B cell (primary cell): ENCODE measurements at places on chromosomes 12 and 14.

GRCh38 chr14:84298663-84299195 lies 1231.2 kb upstream of the FLRT2 start:
- H3K4me1 ChIP-seq, result no peaks in the 10 kb centered on the region

GRCh38 chr12:70823182-70823976 lies 97.2 kb downstream of the PTPRR start:
- H3K27ac ChIP-seq, result no peak overlapping the region
- no peak overlapping the region for H3K4me3 ChIP-seq
- no peak for DNase-seq
- H3K27me3 ChIP-seq, result no peaks in the 10 kb centered on the region
- no peaks in the 10 kb centered on the region for H3K4me1 ChIP-seq
- no peaks in the 10 kb centered on the region for H3K36me3 ChIP-seq

GRCh38 chr14:95649230-95649629 lies 37.0 kb upstream of the TCL1B start:
- DNase-seq, result no peak
- H3K27me3 ChIP-seq, result no peaks in the 10 kb centered on the region

DNA sequence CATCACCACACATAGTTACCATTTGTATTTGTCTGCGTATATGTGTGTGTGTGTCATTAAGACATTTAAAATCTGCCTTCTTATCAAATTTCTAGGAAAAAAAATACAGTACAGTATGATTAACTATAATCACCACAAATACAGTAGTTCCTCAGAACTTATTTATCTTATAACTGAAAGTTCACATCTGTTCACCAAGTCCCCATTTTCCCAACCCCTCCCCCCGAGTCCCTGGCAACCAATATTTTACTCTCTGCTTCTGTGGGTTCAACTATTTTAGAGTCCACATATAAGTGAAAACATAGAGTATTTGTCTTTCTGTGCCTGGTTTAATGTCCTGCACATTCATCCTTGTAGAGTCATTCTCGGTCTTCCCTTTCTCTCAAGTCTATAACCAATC lies 12.3 kb downstream of the CAPS2 start:
- no peaks in the 10 kb centered on the region for H3K36me3 ChIP-seq
- no peaks in the 10 kb centered on the region for H3K4me1 ChIP-seq
- H3K27me3 ChIP-seq, result no peaks in the 10 kb centered on the region
- H3K27ac ChIP-seq, result no peak overlapping the region
- no peak overlapping the region for H3K4me3 ChIP-seq

GRCh38 chr12:14714437-14714836 lies 18.0 kb upstream of the GUCY2C start:
- H3K4me1 ChIP-seq, result no peaks in the 10 kb centered on the region
- H3K27ac ChIP-seq, result no peak overlapping the region
- no peak for DNase-seq
- no peaks in the 10 kb centered on the region for H3K36me3 ChIP-seq
- no peak overlapping the region for H3K4me3 ChIP-seq

DNA sequence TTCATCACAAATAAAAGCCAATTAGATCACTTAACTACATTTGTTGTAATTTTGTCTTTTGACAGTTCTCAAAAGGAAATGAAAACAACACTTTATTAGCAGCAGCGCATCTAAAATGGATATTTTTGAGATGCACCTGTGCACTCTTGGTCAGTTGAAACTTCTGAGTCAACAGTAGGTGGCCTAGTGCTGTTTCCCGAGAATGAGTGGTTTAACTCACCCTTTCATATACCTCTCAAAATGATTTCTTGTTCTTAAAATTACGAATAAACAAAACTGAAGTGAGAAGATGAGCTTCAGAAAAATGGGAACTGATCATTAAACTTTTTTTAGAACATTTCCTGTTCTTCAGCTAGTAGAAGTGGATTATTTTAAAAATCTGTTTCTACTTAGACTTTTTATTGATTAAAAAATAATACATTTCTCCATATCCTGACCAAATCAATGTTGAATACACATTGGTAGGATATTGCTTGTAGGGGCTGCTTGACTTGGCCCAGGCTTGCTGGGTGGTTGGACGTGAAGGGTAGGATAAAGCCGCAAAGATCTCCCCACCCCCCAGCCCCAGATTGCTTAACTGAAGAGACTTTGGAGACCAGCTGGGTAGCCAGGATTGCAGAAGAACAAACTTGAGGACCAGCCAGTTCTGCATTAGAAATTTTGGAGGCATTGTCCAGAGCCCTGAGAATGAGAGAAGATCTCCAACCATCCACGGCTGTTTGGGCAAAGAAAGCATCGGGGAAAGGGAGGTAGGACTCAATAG lies 22.3 kb upstream of the STK38L start:
- no peak overlapping the region for H3K4me3 ChIP-seq
- no peaks in the 10 kb centered on the region for H3K36me3 ChIP-seq
- peaks cover 37% of the 10 kb centered on the region for H3K4me1 ChIP-seq
- no peaks in the 10 kb centered on the region for H3K27me3 ChIP-seq

- no peaks in the 10 kb centered on the region for H3K36me3 ChIP-seq
- no peaks in the 10 kb centered on the region for H3K27me3 ChIP-seq
- H3K4me1 ChIP-seq, result peaks cover 42% of the 10 kb centered on the region
- H3K27ac ChIP-seq, result no peak overlapping the region
- H3K4me3 ChIP-seq, result no peak overlapping the region
These were observed 127.8 kb downstream of the GCH1 start for GRCh38 chr14:54774824-54775223.

DNA sequence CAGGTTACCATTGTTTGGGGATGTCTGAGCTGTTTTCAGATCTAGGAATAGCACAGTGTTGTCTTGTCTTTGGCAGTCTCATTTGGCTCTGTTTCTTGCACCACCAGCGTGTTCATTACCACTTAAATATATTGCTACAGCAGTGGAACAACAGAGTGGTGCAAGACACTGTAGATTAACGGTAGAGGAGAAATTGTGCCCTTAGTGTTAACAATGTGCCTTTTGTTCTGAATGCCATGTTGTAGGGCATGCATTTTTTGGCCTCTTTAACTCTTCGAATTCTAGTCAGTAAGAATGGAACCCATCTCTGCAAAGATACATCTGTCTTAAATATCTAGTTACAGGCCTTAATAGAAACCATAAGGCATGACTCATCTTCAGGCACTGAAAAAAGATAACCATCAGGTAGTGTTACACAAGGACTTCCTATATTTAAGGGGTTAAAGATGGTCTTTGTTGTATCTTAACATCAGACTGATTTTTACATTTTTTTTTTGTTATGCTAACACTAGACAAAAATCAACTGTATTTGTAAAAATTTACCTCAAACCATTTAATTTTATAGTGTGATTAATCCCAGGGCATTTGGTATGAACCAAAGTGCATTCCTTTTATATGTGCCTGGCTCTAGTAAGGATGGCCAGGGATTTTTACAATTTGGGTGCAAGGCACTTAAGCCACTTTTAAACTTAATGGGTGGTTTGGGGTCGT lies 12.9 kb downstream of the DYRK2 start:
- DNase-seq, result no peak
- no peaks in the 10 kb centered on the region for H3K4me1 ChIP-seq
- no peaks in the 10 kb centered on the region for H3K27me3 ChIP-seq

DNA sequence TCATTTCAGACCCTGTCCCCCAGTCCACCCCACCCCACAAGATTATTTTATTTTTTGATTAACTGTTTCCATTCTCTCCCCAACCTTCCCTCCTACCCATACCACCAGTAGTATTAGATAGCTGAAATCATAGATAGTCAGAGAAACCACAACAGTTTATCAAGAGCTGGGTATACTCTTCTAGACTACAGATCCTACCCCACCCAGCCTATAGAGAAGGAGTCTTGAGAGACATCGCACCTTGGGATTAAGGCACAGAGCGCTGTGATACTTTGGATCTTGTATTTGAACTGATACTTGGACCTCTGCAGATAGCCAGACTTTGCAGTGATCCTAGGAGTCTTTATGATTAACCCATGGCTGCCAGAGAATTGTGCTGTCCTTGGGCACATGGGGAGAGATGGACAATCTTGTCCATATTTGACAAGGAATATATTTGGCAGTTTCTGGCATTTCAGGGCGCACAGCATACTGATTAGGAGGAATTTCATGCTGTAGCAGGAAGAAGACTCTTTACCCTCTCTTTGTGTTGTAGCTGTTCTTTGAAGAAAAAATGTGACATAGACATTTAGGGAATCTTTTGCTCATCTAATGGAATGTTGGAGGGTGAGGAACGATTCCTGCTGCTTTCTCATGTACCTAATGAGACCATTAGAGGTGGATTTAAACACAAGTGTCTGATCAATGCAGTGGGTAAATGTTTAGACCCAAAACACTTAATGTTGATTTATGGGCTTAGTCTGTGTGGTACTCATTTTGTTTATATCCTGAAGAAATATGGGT lies 982 bp downstream of the RBMS2 start:
- no peak overlapping the region for H3K27ac ChIP-seq
- no peak for DNase-seq
- no peaks in the 10 kb centered on the region for H3K27me3 ChIP-seq
- peaks cover 12% of the 10 kb centered on the region for H3K4me1 ChIP-seq
- H3K36me3 ChIP-seq, result no peaks in the 10 kb centered on the region

GRCh38 chr12:25829192-25829591 lies 129.3 kb upstream of the RASSF8 start:
- no peak for DNase-seq
- no peak overlapping the region for H3K4me3 ChIP-seq
- H3K27ac ChIP-seq, result no peak overlapping the region
- H3K27me3 ChIP-seq, result peaks cover 3% of the 10 kb centered on the region
- H3K4me1 ChIP-seq, result no peaks in the 10 kb centered on the region
- no peaks in the 10 kb centered on the region for H3K36me3 ChIP-seq

DNA sequence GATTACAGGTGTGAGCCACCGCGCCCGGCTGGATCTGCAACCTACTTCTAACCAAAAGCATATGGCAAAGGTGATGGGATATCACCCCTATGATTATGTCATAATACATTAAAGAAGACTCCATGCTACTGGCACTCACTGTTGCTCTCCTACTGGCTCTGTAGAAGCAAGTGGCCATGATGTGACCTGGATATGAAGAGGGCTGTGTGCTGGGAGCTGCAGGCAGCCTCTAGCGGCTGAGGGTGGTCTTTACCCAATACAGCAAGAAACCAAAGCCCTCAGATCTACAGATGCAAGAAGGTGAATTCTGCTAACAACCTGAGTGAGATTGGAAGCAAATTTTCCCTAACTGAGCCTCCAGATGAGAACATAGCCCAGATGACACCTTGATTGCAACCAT lies 34.2 kb upstream of the TRIM9 start:
- no peaks in the 10 kb centered on the region for H3K36me3 ChIP-seq
- no peak for DNase-seq
- no peaks in the 10 kb centered on the region for H3K4me1 ChIP-seq
- H3K4me3 ChIP-seq, result no peak overlapping the region

- DNase-seq, result no peak
- H3K36me3 ChIP-seq, result no peaks in the 10 kb centered on the region
- no peaks in the 10 kb centered on the region for H3K27me3 ChIP-seq
- no peak overlapping the region for H3K4me3 ChIP-seq
These were observed 63.6 kb upstream of the PWP1 start for GRCh38 chr12:107622001-107622400.

GRCh38 chr12:129826273-129826672 lies 77.6 kb downstream of the TMEM132D start:
- no peak overlapping the region for H3K27ac ChIP-seq
- no peaks in the 10 kb centered on the region for H3K4me1 ChIP-seq
- no peaks in the 10 kb centered on the region for H3K27me3 ChIP-seq

GRCh38 chr14:88326352-88327103 lies 3.5 kb upstream of the KCNK10 start:
- no peak overlapping the region for H3K4me3 ChIP-seq
- DNase-seq, result no peak
- no peak overlapping the region for H3K27ac ChIP-seq
- peaks cover 38% of the 10 kb centered on the region for H3K27me3 ChIP-seq
- H3K36me3 ChIP-seq, result no peaks in the 10 kb centered on the region

- H3K4me3 ChIP-seq, result peak overlapping the region; percentile 87
- H3K27me3 ChIP-seq, result no peaks in the 10 kb centered on the region
- peak; percentile 52 for DNase-seq
- peak overlapping the region; percentile 83 for H3K27ac ChIP-seq
- H3K4me1 ChIP-seq, result peaks cover 21% of the 10 kb centered on the region
These were observed 1.0 kb downstream of the SOS2 start for GRCh38 chr14:50230401-50230700.

GRCh38 chr12:95395696-95396095 lies 78.3 kb upstream of the METAP2 start:
- no peak for DNase-seq
- H3K27me3 ChIP-seq, result peaks cover 7% of the 10 kb centered on the region
- no peaks in the 10 kb centered on the region for H3K36me3 ChIP-seq
- no peaks in the 10 kb centered on the region for H3K4me1 ChIP-seq
- H3K27ac ChIP-seq, result no peak overlapping the region

- H3K36me3 ChIP-seq, result no peaks in the 10 kb centered on the region
- H3K27me3 ChIP-seq, result no peaks in the 10 kb centered on the region
- no peaks in the 10 kb centered on the region for H3K4me1 ChIP-seq
- no peak for DNase-seq
- no peak overlapping the region for H3K4me3 ChIP-seq
These were observed 70.6 kb downstream of the TMEM132C start for GRCh38 chr12:128337431-128338170.

GRCh38 chr14:97916100-97916499 lies 1118.9 kb downstream of the VRK1 start:
- no peak for DNase-seq
- H3K27me3 ChIP-seq, result no peaks in the 10 kb centered on the region
- H3K36me3 ChIP-seq, result no peaks in the 10 kb centered on the region
- no peaks in the 10 kb centered on the region for H3K4me1 ChIP-seq
- H3K4me3 ChIP-seq, result no peak overlapping the region

- no peak for DNase-seq
- H3K4me3 ChIP-seq, result no peak overlapping the region
- no peaks in the 10 kb centered on the region for H3K4me1 ChIP-seq
- H3K27ac ChIP-seq, result no peak overlapping the region
These were observed 36.4 kb upstream of the NR1H4 start for GRCh38 chr12:100437038-100437841.

GRCh38 chr14:93104961-93105360 lies 10.8 kb downstream of the ITPK1 start:
- no peak for DNase-seq
- H3K4me1 ChIP-seq, result peaks cover 62% of the 10 kb centered on the region
- peak overlapping the region; percentile 44 for H3K27ac ChIP-seq
- H3K36me3 ChIP-seq, result no peaks in the 10 kb centered on the region
- no peak overlapping the region for H3K4me3 ChIP-seq

DNA sequence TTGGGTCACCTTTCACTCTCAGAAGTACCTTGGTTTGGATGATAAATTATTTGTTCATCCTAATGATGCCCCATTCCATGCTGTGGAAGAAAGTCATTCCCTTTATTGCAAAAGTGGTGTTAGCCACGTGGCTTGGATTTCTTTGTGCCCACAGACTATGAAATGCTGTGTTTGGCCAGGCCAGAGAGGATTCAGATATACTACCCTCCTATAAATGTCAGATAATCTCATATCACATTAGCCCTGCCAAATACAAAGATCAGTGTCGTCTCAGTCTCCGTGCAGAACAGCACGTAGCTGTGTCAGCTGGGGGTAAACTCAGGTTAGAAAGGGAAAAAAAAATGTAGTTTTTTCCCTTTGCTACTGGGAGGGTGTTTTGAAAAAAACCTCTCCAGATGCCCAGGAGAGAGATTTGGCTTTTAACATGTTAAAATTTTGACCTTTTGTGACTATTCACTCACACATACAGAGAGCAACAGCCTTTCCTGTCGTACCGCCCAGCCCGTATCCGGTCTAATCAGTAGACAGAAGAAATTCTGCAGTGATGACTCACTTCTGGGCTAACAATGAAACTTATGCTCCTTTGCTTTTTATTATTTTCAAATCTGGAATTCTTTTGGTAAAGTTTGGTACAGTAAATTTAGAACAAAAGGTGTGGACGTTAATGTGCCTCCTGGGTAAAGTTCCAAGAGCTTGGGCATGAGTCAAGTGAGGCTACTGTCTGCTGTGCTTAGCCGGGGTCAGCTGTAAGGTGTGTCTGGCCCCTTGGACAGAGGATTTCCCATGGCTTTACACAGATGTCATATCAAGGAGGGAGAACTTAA lies 8.5 kb upstream of the PTPRB start:
- H3K27me3 ChIP-seq, result no peaks in the 10 kb centered on the region
- DNase-seq, result no peak
- no peaks in the 10 kb centered on the region for H3K4me1 ChIP-seq
- H3K36me3 ChIP-seq, result no peaks in the 10 kb centered on the region
- no peak overlapping the region for H3K27ac ChIP-seq
